ENCODE measurements at places on chromosomes 5 and 9.

GRCh38 chr9:78613006-78613405 is 316.1 kb downstream of the PSAT1 start:
- DNase-seq = no peak

DNA sequence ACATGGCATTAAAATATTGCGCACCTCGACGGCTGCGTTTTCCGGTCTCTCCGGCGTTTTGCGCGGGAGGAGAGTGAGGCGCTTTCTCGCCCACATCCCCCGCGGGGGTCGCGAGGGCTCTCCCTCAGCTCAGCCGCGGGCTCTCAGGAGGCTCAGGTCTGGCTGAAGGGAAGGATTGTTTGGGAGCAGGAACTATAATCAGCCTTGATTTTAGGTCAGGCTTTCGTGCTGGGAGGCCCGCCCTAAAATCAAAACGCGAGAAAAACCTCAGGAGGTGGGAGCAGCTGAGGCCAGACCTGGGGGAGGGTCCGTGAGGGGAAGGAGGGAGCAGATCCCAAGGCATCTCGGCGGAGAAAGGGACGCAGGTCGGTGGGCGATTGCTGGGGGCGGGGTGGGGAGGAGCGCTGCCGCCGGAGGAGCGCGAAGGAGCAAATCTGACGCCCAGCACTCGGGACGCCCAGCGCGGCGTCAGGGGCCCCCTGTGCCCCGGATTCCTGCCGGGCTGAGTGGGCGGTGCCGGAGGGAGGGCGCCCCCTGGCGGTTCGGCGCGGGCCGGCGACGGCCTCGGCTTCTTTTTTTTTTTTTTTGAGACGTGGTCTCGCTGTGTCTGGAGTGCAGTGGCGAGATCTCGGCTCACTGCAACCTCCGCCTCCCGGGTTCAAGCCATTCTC is 18.7 kb upstream of the RNF130 start:
- peak; percentile 56 for DNase-seq

DNA sequence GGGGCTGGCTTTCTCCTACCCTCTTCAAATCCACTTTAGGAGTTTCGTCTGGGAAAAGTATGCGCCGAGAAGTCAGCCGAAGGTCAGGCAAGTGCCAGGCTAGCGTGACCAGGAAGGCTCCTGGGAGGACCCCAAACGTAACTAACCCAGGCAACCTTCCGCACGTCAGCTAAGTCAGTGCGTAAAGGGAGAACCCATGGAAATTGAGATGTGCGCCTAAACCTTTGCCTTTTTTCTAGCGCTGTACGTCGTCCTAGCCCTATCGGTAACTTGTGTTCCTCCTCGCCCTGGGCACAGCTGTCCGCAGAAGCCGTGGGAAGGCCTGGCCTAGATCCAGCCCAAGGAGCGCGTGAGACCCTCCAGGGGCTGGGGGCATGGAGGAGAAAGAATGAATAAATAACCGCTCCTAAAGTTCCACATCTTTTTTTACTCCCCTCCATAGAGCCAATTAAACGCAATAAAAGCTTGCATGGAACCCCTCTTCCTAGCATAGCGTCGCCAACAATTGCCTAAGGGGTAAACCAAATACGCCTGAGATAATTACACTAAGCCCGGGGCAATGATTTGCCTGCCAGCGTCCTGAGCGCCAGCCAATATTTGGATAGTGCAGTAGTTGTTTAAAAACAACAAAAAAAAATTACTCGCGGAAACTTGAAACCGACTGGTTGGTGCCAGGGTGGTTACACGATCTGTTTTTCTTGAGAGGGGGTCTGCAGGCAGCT is 4.0 kb upstream of the FOXB2 start:
- DNase-seq = no peak

- no peak for DNase-seq
Measured at GRCh38 chr5:127216898-127217675, 73.5 kb upstream of the MEGF10 start.

DNA sequence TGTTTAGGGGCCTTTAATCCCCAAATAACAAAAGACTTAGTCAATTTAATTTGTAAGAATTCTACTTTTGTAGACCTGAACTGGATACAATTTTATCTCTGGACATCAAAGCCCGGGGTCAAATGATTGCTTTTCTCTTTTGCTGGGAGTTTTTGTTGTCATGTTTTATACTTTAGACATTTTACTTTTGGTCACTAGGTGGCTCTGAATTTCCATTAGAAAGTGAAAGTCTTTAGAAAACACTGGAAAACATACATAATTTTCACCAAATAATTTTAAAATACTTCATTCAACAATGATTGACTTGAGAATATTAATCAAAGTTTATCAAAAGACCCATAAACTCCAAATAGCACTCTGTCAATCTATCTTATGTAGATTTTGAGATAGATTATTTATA is 2.8 kb upstream of the PCA3 start:
- DNase-seq = peak; percentile 22

GRCh38 chr9:136147890-136148714 is 29.4 kb upstream of the TMEM250 start:
- DNase-seq = no peak

GRCh38 chr5:124868676-124869075 is 122.2 kb upstream of the ZNF608 start:
- no peak for DNase-seq

Data from globus pallidus (tissue), 1 donor.